ENCODE measurements at places on chromosomes 3 and 15.

DNA sequence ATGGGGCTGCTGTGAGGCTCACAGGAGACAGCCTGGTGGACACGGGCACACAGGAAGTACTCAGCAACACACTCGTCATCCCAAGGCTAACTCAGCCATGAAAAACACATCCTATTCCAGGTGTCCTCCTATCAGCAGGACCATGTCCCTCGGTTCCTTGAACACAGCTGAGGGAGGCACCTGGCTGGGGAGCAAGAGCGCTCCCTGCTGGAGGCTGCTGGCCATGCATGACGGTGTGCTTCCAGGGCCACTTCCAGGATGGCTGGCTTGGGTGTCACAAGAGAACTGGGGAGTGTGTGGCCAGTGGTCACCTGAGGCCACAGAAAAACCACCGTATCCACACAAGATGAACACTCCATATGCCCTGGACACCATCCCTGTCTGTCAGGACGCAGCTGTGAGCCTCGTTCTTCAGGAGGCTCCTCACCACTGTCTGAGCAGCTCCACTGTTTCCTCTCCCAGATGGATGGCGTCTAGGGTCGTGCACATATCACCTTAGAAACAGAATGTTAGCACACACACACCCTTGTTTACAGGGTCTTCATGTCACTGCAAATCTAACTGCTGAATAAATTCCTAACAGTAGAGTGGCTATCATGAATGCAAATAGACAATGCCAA is 31.0 kb downstream of the POC1A start:
- H3K27ac ChIP-seq: peak overlapping the region; percentile 48
- no peak overlapping the region for H3K4me3 ChIP-seq
- H3K27me3 ChIP-seq: no peaks in the 10 kb centered on the region
- peaks cover 4% of the 10 kb centered on the region for H3K4me1 ChIP-seq
- peak; percentile 86 for DNase-seq

GRCh38 chr15:89781891-89782618 is 5.9 kb downstream of the MESP2 start:
- H3K4me1 ChIP-seq: peaks cover 34% of the 10 kb centered on the region
- no peaks in the 10 kb centered on the region for H3K27me3 ChIP-seq
- H3K27ac ChIP-seq: peak overlapping the region; percentile 76
- no peaks in the 10 kb centered on the region for H3K36me3 ChIP-seq

DNA sequence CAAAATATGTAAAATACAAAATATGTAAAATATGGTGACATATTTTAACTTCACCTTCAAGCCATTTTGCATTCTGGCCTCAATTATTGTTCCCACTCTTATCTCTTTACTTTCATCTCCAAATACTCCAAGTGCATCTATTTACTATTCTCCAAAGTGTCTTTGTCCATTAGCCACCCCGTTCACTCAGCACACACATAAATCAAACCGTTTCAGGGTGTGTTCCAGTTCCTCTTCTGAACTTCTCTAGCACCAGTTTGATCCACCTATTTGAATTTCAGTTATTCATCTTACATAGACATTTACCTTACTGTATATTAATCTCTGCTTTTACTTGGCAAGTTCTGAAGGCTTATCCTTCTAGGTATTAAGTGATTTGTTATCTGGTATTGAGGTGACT is 45.1 kb downstream of the SGO1 start:
- no peak for DNase-seq
- no peak overlapping the region for H3K27ac ChIP-seq
- H3K4me1 ChIP-seq: no peaks in the 10 kb centered on the region
- H3K36me3 ChIP-seq: no peaks in the 10 kb centered on the region

GRCh38 chr3:146803745-146804144 is 198.6 kb upstream of the PLSCR5 start:
- H3K4me3 ChIP-seq: no peak overlapping the region
- H3K27me3 ChIP-seq: no peaks in the 10 kb centered on the region
- no peaks in the 10 kb centered on the region for H3K4me1 ChIP-seq
- no peak overlapping the region for H3K27ac ChIP-seq

DNA sequence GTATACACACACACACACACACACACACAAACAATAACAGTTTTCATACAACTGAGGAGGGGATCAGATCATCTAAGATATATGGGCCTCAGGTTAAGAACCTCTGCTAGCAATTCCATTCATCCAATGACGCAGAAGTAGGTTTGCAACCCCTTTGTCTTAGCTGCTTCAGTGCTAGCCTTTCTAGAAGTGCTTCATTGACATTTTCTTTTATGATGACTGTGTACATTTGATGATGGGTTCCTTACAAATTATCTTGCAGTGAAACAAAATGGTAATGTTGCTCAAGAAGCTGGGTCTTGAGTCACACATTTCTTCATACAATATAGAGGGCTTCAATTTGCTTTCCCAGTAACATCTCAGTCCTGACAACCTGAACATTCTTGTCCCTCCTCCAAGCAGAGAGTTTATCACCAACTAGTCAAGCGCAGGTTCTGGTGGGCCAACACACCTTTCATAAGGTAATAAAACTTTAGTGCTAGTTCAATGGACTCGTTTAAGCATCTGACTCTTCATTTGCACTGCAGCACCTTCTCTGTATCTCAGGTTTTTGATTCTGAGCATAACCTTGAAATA is 269.5 kb downstream of the CNTN3 start:
- no peak overlapping the region for H3K27ac ChIP-seq
- no peak for DNase-seq
- H3K4me3 ChIP-seq: no peak overlapping the region
- no peaks in the 10 kb centered on the region for H3K36me3 ChIP-seq

DNA sequence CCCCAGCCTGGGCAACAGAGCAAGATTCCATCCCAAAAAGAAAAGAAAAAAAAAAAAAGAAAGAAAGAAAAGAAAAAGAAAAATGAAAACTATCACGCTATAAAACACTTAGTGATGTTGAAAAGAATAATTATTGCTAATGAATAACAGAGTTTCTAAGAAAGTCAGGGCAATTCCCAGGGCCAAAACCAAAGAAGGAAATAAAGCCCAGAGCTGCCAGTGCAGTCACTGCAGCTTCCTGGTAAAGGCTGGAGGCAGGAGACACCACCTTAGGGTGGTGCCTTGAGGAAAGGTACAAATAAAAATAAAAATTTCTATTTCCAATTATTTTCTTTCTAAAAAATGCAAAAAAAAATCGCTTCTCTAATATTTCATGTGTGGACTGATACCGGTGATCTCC is 19.7 kb upstream of the UACA start:
- H3K27ac ChIP-seq: peak overlapping the region; percentile 63
- DNase-seq: no peak
- no peaks in the 10 kb centered on the region for H3K27me3 ChIP-seq
- H3K36me3 ChIP-seq: no peaks in the 10 kb centered on the region
- peaks cover 15% of the 10 kb centered on the region for H3K4me1 ChIP-seq

DNA sequence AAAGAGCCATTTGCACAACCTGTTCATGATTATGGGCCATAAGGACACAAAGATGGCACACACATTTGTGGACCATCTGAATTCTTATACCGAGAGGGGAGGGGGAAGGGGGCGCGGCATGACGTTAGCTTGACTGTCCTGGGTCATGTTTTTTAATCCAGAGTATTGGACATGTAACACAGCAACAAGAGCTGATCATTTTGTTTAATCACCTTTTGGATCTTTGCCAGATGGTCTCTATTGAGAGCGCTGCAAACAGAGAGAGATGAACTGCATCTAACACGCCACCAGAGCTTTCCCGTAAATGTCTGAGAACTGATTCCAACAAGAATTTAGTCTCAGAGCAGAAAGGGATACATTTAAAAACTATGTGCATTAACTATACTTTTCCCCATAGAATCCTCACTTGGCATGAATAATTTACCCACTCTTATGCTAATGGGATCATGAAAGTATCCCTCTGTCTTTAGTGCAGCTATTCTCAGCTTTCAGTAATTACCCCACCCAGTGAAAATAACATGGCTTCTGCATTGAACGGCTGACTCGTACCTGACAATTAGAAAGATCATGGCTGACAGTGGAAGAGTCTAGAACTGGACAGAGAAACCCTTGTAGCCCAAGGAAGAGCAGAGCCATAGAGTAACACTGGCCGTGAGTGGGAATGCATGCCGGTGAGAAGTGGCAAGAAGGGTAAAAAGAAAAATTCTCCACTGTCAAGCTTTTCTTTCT is 22.6 kb downstream of the MEIS2 start:
- H3K4me3 ChIP-seq: no peak overlapping the region
- H3K27ac ChIP-seq: no peak overlapping the region
- no peak for DNase-seq
- H3K36me3 ChIP-seq: no peaks in the 10 kb centered on the region

GRCh38 chr3:140176526-140176925 is 241.5 kb downstream of the CLSTN2 start:
- DNase-seq: no peak
- no peak overlapping the region for H3K4me3 ChIP-seq
- no peaks in the 10 kb centered on the region for H3K36me3 ChIP-seq
- H3K27me3 ChIP-seq: no peaks in the 10 kb centered on the region
- H3K4me1 ChIP-seq: no peaks in the 10 kb centered on the region

- no peak for DNase-seq
- H3K4me1 ChIP-seq: peaks cover 11% of the 10 kb centered on the region
- H3K36me3 ChIP-seq: no peaks in the 10 kb centered on the region
- H3K27me3 ChIP-seq: no peaks in the 10 kb centered on the region
Measured at GRCh38 chr3:117625174-117625573, 915.6 kb downstream of the TUSC7 start.

DNA sequence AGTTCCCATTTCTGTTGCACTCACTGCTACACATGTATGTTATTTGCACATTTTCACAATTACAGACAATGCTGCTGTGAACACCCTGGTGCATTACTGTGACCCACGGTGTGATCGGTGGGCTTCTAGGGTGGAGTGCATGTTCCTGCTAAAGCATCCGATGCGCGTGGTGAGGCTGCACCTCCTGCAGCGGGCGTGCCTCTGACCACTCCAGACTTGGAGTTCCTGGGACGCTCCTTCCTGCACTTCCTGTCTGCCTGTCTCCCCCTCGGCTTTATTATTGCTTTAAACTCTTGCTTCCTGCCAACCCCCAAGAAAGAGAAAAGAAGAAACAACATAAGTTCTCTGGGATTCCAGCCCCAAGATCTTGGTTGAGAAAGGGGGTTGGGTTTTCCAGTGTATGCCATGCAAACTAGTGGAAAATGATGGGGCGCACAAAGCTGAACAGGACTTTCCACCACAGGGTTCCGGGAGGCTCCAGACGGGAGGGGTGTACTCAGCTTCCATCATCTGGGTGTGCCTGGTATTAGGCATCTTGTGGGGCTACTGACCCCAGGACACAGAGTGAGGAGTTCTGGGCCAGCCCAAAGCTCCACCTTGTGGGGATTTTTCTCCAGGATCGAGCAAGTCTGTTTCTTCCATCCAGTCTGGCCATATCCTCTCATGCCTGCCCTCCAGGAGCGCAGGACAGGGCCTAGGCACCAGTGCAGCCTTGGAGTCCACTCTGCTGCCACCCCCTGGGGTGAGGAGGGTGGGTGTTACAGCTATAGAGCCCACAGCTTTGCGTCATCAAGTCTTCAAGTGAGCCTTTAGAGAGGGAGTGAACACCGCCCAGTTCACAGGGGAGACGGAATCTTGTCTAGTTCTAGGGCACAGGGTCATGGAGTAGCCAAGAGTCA is 11.2 kb downstream of the RPL32 start:
- H3K27me3 ChIP-seq: no peaks in the 10 kb centered on the region
- H3K36me3 ChIP-seq: no peaks in the 10 kb centered on the region
- no peaks in the 10 kb centered on the region for H3K4me1 ChIP-seq
- DNase-seq: no peak

DNA sequence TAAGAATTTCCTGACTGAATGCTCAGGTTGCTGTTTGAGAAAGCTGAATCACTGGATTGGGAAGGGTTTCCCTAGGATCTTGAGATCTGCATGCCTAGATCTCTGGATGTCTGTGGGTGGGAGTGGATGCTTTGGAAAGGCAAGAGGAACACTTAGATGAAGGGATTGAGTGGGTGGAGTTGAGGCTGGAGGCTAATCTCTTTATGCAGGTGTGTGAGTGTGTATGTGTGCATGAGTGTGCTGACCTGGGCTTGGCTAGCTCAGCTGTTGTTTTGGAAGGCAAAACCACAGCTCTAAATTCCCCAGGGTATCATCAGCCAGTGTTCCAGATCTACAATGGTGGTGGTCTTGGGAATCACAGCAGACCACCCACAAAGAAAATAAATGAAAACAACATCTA is 60.5 kb downstream of the CLDN1 start:
- no peaks in the 10 kb centered on the region for H3K36me3 ChIP-seq
- DNase-seq: no peak
- H3K4me3 ChIP-seq: no peak overlapping the region
- no peak overlapping the region for H3K27ac ChIP-seq
- H3K4me1 ChIP-seq: no peaks in the 10 kb centered on the region
- H3K27me3 ChIP-seq: no peaks in the 10 kb centered on the region

DNA sequence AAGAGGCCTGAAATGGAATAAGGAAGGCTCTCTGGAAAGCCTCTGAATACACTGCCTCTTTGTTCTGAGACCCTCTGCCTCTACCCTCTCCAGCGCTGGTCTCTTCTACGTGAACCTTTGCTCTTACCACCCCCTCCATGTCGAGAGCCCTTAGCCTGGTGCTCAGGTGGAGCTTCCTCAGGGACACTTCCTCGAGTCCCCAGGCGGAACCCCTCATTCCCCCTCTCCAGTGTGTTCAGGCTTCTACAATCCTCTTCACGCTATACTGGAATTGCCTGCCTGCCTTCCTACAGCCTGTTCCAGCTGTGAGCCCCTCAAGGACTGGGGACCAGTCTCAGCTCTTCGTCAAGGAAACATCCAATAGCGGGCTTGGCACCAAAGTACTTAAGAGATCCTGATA is 7.4 kb downstream of the STIMATE start:
- peaks cover 37% of the 10 kb centered on the region for H3K4me1 ChIP-seq
- no peaks in the 10 kb centered on the region for H3K27me3 ChIP-seq
- peak overlapping the region; percentile 38 for H3K27ac ChIP-seq
- DNase-seq: no peak
- peaks cover 4% of the 10 kb centered on the region for H3K36me3 ChIP-seq

DNA sequence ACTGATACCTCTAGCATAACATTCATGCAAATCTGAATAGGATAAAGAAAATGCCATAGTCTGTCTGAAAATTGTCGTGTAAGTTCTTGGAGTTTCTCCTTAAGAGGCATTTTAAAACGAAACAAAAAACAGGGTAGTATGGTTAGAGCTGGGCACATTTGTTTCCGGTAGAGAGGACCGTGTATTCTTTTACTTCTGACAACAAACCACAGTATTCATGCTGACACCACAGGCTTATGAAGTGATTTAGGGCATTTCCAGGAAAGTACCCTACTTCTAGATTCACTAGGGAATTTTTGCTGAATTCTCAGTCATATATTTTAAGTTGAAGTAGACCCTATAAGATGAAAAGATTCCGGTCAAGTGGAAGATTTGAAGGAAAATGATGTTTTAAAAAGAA is 541.3 kb downstream of the UNC13C start:
- no peak for DNase-seq
- no peaks in the 10 kb centered on the region for H3K36me3 ChIP-seq
- no peaks in the 10 kb centered on the region for H3K27me3 ChIP-seq
- no peaks in the 10 kb centered on the region for H3K4me1 ChIP-seq

GRCh38 chr3:171054921-171055320 is 28.4 kb upstream of the SLC2A2 start:
- H3K4me3 ChIP-seq: no peak overlapping the region
- H3K27me3 ChIP-seq: no peaks in the 10 kb centered on the region
- H3K27ac ChIP-seq: peak overlapping the region; percentile 70
- no peaks in the 10 kb centered on the region for H3K4me1 ChIP-seq
- H3K36me3 ChIP-seq: no peaks in the 10 kb centered on the region
- DNase-seq: no peak

- H3K27me3 ChIP-seq: no peaks in the 10 kb centered on the region
- no peak overlapping the region for H3K27ac ChIP-seq
- no peaks in the 10 kb centered on the region for H3K36me3 ChIP-seq
- H3K4me3 ChIP-seq: no peak overlapping the region
- DNase-seq: no peak
Measured at GRCh38 chr3:31575448-31575847, 42.7 kb downstream of the STT3B start.

Data from hepatocyte (in vitro differentiated cells).